ENCODE measurements at places on chromosomes 2 and 18. TPM values are rescaled to one million over a fixed set of nuclear protein-coding genes. Genes with fewer than 3 reads are reported as not detected.

Gene PROM2
- 72.2 TPM for total RNA-seq

Gene LYG2
- total RNA-seq: not detected

GRCh38 chr2:8719528-8719927 lies 37.7 kb downstream of the ID2 start:
- DNase-seq: no peak

Gene EIF2B4
- 31.9 TPM for total RNA-seq

Gene PPP1R1C
- not detected for total RNA-seq

GRCh38 chr2:28296243-28296642 lies 96.4 kb upstream of the FOSL2 start:
- no peak for DNase-seq
